ENCODE measurements at places on chromosomes 12 and 14. TPM values are rescaled to one million over a fixed set of nuclear protein-coding genes. Genes with fewer than 3 reads are reported as not detected.

The KRT6C gene
- not detected for total RNA-seq

The ARHGAP9 gene
- 5.9 TPM for total RNA-seq

GRCh38 chr12:95212586-95212985 lies 4.7 kb downstream of the FGD6 start:
- DNase-seq, result no peak

- DNase-seq, result no peak
These were observed 8.1 kb downstream of the STAC3 start for GRCh38 chr12:57242691-57243454.
